ENCODE measurements at places on chromosomes 12 and 14. TPM values are rescaled to one million over a fixed set of nuclear protein-coding genes. Genes with fewer than 3 reads are reported as not detected.

The NTF3 gene
- total RNA-seq: not detected

DNA sequence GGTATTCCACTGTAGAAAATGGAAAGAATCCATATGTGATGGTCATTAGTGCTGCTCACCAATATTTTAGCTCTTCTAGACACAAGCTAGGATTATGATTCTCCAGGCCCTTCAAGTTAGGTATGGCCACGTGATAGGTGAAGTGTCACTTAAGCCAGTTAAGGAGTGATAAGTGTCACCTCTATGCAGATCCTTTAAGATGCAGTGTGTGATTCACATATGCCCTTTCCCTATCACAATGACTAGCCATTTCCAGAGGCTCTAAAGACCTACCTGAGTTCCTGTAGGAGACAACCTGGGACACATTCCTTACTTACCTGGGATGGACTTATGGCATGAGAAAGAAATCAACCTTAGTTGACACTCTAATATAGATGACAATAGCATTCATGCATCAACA is 343.2 kb downstream of the NELL2 start:
- H3K4me1 ChIP-seq: peaks cover 7% of the 10 kb centered on the region
- H3K27ac ChIP-seq: peak overlapping the region; percentile 0
- no peaks in the 10 kb centered on the region for H3K27me3 ChIP-seq
- DNase-seq: no peak

The CPNE6 gene
- total RNA-seq: not detected

- no peak for DNase-seq
- H3K4me1 ChIP-seq: no peaks in the 10 kb centered on the region
- H3K27ac ChIP-seq: no peak overlapping the region
- no peak overlapping the region for H3K4me3 ChIP-seq
Measured at GRCh38 chr12:44500423-44500822, 375.7 kb downstream of the NELL2 start.

DNA sequence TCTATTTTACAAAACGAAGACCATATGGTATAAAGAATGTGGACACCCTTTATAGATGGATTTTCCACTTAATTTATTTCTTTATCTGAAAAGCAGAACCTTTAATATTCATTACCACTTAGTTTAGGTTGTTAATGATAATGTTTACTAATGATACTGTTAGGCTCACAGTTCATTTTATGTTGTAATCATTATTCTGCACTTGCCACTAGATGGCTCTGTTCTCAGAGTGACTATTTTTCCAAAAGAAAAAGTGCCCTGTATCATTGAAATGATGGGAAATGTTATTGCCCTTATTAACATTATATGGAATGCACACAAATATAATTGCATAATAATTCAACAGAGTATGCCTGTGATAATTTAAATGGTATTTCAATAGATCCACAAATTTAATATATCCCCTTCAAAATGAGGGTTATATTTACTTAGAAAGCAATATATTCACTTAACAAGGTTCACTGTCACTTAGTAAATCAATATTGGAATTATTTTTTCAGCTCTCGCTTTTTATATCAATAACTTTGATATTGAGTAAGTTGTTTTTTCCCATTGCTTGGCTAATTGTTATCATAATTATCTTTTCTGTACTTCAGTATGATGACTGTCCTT is 95.7 kb downstream of the PDE3A start:
- H3K27ac ChIP-seq: no peak overlapping the region
- no peaks in the 10 kb centered on the region for H3K27me3 ChIP-seq
- H3K36me3 ChIP-seq: no peaks in the 10 kb centered on the region
- no peaks in the 10 kb centered on the region for H3K4me1 ChIP-seq

The KRT85 gene
- total RNA-seq: not detected

The SPTB gene
- total RNA-seq: 0.31 TPM

DNA sequence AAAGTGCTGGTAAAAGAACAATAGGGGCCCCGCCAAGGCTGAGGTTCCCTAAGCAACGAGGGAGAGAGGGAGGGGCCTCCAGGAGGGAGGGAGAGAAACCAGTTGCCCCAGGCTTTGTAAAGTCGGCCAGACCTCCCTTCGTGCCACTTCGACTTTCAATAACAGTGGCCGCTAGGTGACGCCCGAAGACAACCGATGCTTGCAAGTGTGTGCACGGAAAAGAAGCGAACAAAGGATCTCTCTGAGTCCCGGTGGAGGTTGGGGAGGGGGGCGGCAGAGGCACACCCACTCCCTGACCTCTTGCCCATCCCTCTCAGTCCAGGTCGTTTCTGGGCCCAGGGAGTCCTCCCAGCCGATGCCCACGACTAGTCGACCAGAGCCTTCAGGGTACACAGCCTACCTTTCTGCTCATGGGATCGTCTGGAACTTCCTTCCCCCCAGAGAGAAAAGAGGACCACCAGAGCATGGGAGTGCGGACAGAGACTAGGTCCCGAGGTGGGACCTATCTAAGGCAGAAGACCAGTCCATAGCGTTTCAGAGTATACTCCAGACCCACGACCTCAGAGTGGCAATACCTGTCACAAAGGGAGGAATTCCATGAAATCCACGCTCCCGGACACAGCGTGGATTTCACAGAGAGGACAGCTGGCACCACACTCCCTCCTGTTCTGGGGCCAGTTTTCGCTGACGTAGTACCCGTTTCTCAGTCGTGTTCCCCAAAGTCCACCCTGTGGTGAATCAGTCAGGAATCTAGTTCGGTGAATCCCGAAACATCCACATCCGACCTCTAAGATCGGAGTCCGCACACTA is 262.7 kb upstream of the ALG10B start:
- H3K27me3 ChIP-seq: no peaks in the 10 kb centered on the region
- no peaks in the 10 kb centered on the region for H3K36me3 ChIP-seq
- peak; percentile 1 for DNase-seq
- H3K4me1 ChIP-seq: no peaks in the 10 kb centered on the region
- no peak overlapping the region for H3K27ac ChIP-seq

The ANKS1B gene
- not detected for total RNA-seq

- H3K36me3 ChIP-seq: no peaks in the 10 kb centered on the region
- H3K4me3 ChIP-seq: no peak overlapping the region
- H3K4me1 ChIP-seq: no peaks in the 10 kb centered on the region
- no peak overlapping the region for H3K27ac ChIP-seq
Measured at GRCh38 chr14:61145903-61146481, 135.1 kb downstream of the TMEM30B start.

The TPPP2 gene
- total RNA-seq: not detected

DNA sequence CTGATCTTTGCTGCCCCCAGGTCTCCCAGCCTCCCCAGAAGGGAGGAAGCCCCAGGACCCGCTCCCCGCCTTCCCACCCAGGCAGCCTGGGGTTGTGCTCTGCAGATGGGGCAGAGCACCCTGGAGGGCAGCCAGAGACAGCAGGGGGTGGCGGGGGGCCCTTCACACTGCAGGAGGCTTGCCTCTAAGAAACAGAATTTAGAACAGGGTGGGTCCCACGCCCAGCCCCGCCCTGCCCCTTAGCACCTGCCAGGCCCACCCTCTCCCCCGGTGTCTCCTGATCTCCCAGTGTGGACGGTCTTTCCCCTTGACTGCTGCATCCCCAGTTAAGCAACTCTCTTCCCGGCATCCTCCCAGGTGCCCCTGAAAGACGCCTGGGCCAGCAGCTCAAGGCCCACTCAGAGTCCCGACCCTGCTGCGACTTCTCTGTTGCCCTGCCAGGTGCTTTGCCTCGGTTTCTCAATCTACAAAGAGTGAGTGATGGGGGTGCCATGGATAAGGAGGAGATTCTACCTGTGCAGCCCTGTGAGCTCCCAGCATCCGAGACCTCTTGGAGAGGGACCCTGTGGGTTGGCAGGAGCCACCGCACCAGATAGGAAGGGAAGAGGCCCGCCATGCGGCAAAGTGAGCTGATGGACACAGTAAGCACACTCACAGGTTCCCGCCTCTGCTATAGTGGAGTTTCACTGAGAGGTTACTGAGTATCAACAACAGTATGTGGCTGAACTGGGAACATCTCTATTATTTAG is 327.1 kb upstream of the FKBP4 start:
- no peaks in the 10 kb centered on the region for H3K4me1 ChIP-seq
- no peak for DNase-seq
- H3K36me3 ChIP-seq: no peaks in the 10 kb centered on the region
- no peak overlapping the region for H3K4me3 ChIP-seq
- peaks cover 4% of the 10 kb centered on the region for H3K27me3 ChIP-seq
- H3K27ac ChIP-seq: no peak overlapping the region

- no peak overlapping the region for H3K27ac ChIP-seq
- no peak overlapping the region for H3K4me3 ChIP-seq
- H3K36me3 ChIP-seq: no peaks in the 10 kb centered on the region
- H3K4me1 ChIP-seq: no peaks in the 10 kb centered on the region
- peaks cover 11% of the 10 kb centered on the region for H3K27me3 ChIP-seq
Measured at GRCh38 chr14:59013672-59014298, 174.7 kb upstream of the DAAM1 start.

The DPF3 gene
- total RNA-seq: 1.1 TPM

- H3K27me3 ChIP-seq: no peaks in the 10 kb centered on the region
- no peak overlapping the region for H3K27ac ChIP-seq
Measured at GRCh38 chr12:56267443-56268071, 815 bp downstream of the COQ10A start.

The PRB2 gene
- total RNA-seq: not detected

GRCh38 chr14:67940486-67941455 is 121.2 kb downstream of the RAD51B start:
- no peak overlapping the region for H3K4me3 ChIP-seq
- H3K27me3 ChIP-seq: no peaks in the 10 kb centered on the region
- H3K36me3 ChIP-seq: no peaks in the 10 kb centered on the region

- H3K27me3 ChIP-seq: peaks cover 4% of the 10 kb centered on the region
- H3K36me3 ChIP-seq: no peaks in the 10 kb centered on the region
- H3K4me1 ChIP-seq: no peaks in the 10 kb centered on the region
- DNase-seq: no peak
- no peak overlapping the region for H3K27ac ChIP-seq
Measured at GRCh38 chr14:38731962-38732361, 371.1 kb downstream of the SEC23A start.

The MANSC4 gene
- not detected for total RNA-seq

DNA sequence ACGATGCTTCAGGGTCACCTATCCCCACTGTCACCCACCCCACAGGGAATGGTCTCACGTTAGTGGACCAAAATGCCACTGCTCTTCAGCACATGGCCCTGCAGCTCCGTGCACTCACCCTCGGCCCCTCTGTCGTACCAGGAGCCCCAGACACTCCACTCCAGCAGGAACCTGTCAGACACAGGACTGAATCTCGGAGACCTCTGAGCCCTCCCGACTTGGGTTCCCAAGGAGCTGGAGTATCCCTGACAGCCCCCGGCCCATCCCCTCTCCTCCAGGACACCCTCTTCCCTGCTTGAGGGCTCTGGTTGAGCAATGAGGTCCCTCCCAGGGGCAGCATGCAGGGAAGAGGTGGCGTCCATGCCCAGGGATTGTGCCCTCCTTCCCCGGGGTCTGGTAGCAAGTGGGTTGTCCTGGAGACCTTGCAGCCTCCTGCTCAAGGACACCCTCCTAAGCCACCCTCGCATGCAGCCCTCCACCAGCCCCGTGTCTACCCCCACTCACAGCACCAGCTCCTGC is 20.4 kb upstream of the LRTM2 start:
- no peak overlapping the region for H3K27ac ChIP-seq
- no peak overlapping the region for H3K4me3 ChIP-seq
- DNase-seq: no peak
- H3K27me3 ChIP-seq: no peaks in the 10 kb centered on the region
- no peaks in the 10 kb centered on the region for H3K36me3 ChIP-seq

GRCh38 chr14:66359500-66359899 is 126.7 kb upstream of the CCDC196 start:
- no peak overlapping the region for H3K4me3 ChIP-seq
- peaks cover 1% of the 10 kb centered on the region for H3K4me1 ChIP-seq
- no peaks in the 10 kb centered on the region for H3K36me3 ChIP-seq
- no peaks in the 10 kb centered on the region for H3K27me3 ChIP-seq
- H3K27ac ChIP-seq: no peak overlapping the region
- no peak for DNase-seq

DNA sequence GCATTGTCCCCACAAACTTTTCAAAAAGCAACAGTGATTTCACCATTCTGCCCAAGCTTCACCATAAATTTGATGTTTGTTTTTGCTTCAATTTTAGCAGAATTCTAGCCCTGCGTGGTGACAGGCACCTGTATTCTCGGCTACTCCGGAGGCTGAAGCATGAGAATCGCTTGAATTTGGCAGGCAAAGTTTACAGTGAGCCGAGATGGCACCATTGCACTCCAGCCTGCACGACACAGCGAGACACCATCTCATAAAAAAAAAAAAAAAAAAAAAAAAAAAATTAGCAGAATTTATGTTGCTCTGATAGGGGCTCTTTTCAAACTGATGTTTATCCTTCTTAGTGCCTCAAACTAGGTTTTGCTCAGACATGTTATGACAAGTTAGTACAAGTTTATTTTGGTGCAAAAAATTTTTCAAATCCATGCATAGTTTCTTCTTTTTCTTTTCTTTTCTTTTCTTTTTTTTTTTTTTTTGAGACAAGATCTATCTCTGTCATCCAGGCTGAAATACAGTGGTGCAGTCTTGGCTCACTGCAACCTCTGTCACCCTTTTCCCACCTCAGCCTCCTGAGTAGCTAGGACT is 24.3 kb downstream of the RASSF3 start:
- no peaks in the 10 kb centered on the region for H3K27me3 ChIP-seq
- no peak overlapping the region for H3K4me3 ChIP-seq
- peaks cover 72% of the 10 kb centered on the region for H3K4me1 ChIP-seq

GRCh38 chr12:112353393-112353792 is 28.8 kb downstream of the HECTD4 start:
- peaks cover 22% of the 10 kb centered on the region for H3K4me1 ChIP-seq
- peaks cover 2% of the 10 kb centered on the region for H3K36me3 ChIP-seq
- H3K27me3 ChIP-seq: no peaks in the 10 kb centered on the region

All from activated naive CD8-positive, alpha-beta T cell treated with anti-CD3 and anti-CD28 coated beads for 36 hours (primary cell).